Epithelial cell of proximal tubule (primary cell): ENCODE measurements at places on chromosomes 2 and 18. TPM values are rescaled to one million over a fixed set of nuclear protein-coding genes. Genes with fewer than 3 reads are reported as not detected.

Gene SESTD1
- 13.9 and 18.5 TPM in 2 replicates for total RNA-seq

Gene CCDC141
- total RNA-seq: not detected in 2 replicates

Gene FAM228A
- total RNA-seq: 0.43 TPM in 1 of 2 replicates, not detected in the other

Gene UGT1A8
- not detected in 2 replicates for total RNA-seq

Gene KCNJ3
- 0.12 TPM in 1 of 2 replicates, not detected in the other for total RNA-seq

Gene B4GALT6
- 7.4 and 20.8 TPM in 2 replicates for total RNA-seq

Gene ALLC
- total RNA-seq: not detected in 2 replicates

Gene CNRIP1
- total RNA-seq: 17.5 and 29.8 TPM in 2 replicates

Gene NPHP1
- total RNA-seq: 3.1 and 5.3 TPM in 2 replicates

Gene EVA1A
- 53.7 and 67.0 TPM in 2 replicates for total RNA-seq

Gene LANCL1
- total RNA-seq: 27.9 and 29.1 TPM in 2 replicates

Gene OSR1
- not detected in 2 replicates for total RNA-seq

Gene DSEL
- total RNA-seq: 7.1 and 8.2 TPM in 2 replicates
